Esophagus mucosa (tissue), 1 donor: ENCODE measurements at places on chromosomes 13 and 19. TPM values are rescaled to one million over a fixed set of nuclear protein-coding genes. Genes with fewer than 3 reads are reported as not detected.

- no peak for ATAC-seq
Measured at GRCh38 chr19:54875506-54875905, 1.5 kb downstream of the FCAR start.

Gene SPACA4
- 0.64 TPM for total RNA-seq

Gene BIVM
- total RNA-seq = 5.5 TPM

GRCh38 chr13:56349866-56350265 is 790.9 kb upstream of the PRR20A start:
- ATAC-seq = no peak

DNA sequence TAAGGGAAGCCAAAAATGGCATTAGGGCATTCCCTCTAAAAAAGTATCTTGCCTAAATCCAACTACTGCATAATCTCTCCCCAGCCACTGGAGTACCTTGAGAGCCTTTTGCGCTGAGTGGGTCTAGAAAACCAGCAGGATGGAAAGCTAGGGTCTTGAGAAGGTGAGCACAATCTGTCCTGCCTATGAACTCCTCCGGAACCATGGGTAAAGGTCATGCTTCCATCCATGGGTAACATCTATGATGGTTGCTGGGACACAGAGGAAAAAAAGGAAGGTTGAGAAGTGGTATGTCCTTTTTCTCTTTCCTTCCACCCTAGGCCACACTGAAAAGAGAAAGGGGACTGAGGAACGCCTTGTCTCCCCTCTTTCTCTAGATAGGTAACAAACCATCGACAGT is 52.4 kb downstream of the ZNF676 start:
- ATAC-seq = no peak

DNA sequence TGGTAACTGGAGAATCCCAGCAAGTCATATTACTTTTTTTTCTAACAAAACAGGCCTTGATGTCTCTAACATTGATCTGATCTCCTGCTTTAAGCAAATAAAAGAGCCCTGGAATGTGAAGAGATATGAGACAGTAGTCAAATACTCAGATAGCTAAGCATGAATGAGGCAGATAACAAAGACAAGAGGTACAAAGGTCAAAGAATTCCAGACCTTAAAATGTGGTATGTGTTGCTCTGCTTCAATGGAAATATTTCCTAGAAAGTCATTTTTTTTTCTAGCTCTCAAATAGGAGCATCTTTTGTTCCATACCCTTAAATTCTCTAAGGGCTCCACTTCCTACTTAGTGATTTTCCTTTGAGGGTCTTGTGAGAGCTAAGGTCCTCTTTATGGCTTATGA is 54.6 kb downstream of the ZNF254 start:
- no peak for ATAC-seq

DNA sequence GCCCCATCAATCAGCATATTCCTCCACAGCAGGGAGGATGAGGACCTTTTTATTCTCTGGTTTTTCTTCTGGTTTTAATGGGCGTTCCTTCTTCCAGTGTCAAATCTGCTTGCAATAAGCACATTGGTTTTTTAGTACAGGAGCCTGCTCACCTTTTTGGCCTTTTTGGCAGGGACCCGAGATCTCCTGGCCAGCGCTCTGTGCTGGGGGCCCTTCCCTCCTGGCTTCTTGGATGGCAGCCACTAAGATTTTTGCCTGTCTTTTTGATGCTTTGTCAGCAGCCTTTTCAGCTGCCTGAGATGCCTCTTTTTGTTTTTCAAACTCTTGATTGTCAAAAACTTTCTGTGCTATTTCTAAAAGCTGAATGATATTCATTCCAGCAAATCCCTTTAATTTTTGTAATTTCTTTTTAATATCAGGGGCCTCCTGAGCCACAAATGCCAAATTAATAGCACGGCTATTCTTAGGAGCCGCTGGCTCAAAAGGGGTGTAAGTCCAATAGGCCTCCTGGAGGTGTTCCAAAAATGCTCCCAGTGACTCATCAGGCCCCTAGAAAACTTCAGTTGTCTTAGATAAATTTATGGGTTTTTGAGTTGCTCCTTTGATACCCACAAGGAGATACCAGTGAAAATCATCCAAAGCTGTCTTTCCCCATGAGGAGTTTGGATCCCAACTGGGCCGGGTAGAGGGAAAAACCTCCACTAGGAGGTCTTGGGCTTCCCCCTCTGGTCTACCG is 73.0 kb downstream of the ZNF100 start:
- no peak for ATAC-seq

GRCh38 chr19:29872224-29872731 is 60.5 kb downstream of the CCNE1 start:
- ATAC-seq = no peak

GRCh38 chr13:108361769-108362168 is 92.3 kb downstream of the TNFSF13B start:
- no peak for ATAC-seq

GRCh38 chr13:98156259-98156658 is 13.4 kb downstream of the FARP1 start:
- ATAC-seq = no peak

Gene METTL21C
- not detected for total RNA-seq

DNA sequence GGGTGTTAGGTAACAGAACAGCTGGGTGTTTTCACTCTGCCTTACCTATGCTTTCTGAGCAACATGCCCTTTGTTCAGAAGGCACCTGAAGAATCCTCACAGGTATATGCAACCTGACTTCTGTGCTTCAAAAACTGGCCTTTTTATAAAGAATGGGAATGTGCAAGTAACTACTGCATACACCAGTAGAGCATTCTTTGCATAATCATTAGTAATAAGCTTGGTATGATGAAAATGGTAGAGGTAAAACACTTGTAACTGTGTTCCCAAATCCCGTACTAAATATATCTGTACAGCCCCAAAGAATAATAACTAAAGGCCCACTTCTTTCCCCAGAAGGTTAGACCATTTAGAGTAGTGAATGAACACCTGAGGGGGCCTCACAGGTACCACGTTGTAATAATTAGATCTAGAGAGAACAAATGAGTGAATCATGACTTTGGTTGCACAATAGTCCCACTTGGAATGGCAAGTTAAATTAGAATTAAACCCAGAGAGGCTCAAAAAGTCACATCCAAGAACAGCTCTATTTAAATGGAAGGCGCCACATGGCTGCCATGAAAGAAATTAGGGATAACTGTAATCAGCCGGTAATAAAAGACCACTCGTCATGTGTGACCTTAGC is 413.9 kb downstream of the KLF12 start:
- no peak for ATAC-seq

Gene FGF22
- 0.12 TPM for total RNA-seq

Gene GDF15
- 3.9 TPM for total RNA-seq

DNA sequence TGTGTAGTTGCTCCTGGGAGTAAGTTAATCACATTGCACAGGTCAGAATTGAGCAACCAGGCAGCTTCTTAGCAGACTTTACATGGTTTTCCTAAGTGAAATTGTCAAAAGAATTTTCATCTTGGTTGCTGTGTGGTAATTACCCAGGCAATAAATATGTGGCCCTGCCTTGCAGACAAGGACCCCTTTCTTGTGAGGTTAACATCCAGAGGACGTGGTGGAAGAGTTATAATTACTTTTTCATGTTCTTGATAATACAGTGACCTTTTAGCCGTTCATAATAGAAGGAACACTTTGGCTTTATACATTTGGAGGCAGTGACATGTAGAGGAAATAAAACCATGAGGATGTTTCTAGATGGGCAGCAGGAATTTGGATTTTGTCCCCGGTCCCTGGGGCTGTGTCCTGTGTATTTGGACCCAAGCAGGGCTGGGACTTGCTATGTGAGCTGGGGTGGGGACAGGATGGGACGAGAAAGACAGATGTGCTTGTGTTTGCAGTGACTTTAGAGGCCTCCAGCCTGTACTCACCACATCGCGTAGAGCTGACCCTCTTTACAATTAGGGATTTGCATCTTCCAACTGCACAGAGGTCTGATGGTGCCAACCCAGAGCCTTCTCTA is 156.2 kb downstream of the STK24 start:
- no peak for ATAC-seq

Gene COL5A3
- total RNA-seq = 5.6 TPM

Gene MBOAT7
- total RNA-seq = 36.7 TPM

Gene CCDC70
- not detected for total RNA-seq

DNA sequence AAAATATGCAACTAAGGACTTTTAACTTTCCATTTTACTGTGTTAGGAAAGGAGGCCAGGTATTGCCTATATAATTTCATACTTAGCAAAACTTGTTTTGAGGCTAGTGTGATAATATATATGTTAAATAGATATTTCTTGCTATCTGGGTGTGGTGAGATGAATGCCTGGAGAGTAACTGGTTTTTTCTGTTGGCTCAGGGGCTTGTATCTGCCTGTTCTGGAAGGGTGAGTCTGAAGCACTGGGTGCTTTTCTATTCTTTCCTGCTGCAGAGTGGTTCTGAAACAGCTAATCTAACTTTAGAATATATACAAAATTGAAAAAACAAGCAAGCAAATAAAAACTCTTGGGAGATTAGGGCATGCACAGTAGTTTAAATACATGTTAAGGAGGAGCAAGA is 64.6 kb upstream of the MYCBP2 start:
- peak; percentile 89 for ATAC-seq

DNA sequence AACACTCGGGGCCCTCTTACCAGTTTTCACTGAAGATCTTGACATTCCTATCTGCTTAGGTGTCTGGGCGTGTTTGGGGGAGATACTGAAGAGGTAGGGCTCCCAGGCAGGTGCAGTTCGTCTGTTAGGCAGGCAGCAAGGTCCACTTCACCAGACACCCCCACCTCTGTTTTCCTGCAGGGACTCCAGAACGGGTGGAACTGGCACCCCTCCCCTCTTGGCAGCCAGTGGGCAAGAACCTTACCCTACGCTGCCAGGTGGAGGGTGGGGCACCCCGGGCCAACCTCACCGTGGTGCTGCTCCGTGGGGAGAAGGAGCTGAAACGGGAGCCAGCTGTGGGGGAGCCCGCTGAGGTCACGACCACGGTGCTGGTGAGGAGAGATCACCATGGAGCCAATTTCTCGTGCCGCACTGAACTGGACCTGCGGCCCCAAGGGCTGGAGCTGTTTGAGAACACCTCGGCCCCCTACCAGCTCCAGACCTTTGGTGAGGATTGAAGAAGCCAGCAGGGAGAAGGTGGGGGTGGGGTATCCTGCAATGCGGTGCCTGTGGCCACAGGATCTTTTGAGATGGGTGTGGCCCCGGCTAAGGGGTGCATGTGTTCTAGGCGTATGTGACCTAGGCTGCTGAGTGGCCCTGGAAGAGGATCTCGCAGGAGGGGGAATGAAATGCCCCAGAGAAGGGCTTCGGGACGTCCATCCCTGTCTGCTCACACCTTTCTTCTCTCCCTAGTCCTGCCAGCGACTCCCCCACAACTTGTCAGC is 3.3 kb upstream of the ICAM4 start:
- no peak for ATAC-seq

DNA sequence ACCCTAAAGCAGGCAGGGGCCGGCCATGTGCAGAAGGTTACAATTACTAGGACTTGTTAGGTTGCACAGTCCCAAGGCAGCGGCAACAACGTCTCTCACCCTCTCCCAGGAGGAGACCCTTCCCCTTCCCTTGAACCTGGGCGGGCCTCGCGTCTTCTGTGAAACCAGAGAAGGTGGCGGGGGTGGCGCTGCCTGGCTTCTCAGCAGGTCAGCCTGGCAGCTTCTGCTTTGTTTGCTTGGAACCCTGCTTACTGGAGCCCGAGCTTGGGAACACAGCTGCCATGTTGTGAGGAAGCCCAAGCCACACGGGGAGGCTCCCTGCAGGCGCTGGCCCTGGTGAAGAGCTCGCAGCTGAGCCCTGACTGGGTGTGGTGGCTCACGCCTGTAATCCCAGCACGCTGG is 15.5 kb downstream of the MKNK2 start:
- ATAC-seq = no peak

Gene SMIM44
- not detected for total RNA-seq

DNA sequence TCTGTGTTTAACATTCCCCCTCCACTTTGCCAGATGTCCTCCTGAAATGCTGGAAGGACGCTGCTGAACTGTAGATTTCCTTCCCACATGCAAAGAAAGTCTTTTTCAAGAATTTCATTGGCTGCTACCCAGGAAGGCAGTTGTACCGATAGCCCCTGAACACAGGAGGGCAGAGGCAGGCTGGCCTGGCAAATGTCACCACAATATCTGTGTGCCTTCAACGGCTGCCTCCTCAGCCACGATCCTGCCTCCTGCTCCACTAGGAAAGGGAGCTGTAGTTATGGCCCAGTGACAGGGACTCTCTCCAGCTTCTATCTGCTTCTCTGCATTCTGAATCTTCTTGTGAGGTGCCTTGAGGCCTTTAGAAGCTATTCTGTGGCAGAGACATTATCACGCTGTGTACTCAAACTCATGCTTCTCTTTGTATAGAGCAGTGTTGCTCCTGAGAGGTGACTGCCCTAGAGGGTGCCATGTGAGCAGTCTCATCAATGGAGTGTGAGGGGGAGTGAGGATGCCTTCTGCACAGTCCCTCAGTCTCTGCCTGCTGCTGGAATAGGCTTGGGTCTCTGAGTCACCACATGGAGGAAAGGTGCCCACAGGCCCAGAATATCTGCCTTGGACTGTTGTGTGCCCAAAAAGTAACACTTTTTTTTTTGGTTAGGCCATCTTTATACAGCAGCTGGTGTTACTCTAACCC is 279.8 kb downstream of the DNAJC15 start:
- peak; percentile 55 for ATAC-seq

- no peak for ATAC-seq
Measured at GRCh38 chr13:91241221-91241933, 106.1 kb upstream of the MIR17HG start.

GRCh38 chr19:34403784-34404108 is 453 bp upstream of the PDCD2L start:
- ATAC-seq = no peak

DNA sequence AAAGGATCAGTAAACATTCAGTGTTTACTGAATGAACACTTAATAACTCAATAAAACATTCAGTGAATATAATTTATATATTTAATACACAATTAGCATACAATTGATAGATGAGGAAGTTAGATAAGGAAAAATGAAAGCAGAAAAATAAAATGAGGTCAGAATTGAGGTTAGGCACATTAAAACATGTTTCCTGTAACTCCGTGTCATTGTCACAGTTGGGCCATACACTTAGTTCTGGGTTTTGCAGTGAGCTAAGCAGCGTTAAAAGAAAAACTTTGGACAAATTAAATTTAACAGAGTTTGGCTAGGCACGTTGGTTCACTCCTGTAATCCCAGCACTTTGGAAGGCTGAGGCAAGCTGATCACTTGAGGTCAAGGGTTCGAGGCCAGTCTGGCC is 71.4 kb downstream of the MIPEP start:
- no peak for ATAC-seq

GRCh38 chr19:28482221-28482620 is 730.7 kb downstream of the UQCRFS1 start:
- ATAC-seq = no peak

DNA sequence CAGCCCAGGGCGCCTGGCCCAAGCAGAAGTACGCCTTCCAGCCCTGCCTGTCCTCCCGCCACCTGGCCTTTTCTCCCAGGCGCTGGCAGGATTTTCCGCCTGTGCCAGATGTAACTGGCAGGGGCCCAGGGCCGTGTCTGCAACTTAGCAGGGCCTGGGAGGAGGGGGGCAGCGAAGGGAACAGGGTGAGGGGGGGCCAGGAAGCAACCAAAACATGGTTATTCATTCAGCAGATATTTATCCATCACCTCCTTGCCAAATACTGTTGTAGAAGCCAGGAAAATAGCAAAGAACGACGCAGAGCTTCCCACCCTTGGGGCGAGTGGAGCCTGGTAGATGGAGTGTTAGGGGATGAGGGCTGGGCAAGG is 5.6 kb downstream of the TLE6 start:
- peak; percentile 16 for ATAC-seq

Gene MYO1F
- total RNA-seq = 3.8 TPM
